ENCODE measurements at places on chromosomes 1 and 21.

- DNase-seq, result no peak
Measured at GRCh38 chr21:27825035-27825434, 858.1 kb upstream of the ADAMTS5 start.

GRCh38 chr1:23581219-23581618 is 21.9 kb upstream of the ID3 start:
- DNase-seq, result no peak

DNA sequence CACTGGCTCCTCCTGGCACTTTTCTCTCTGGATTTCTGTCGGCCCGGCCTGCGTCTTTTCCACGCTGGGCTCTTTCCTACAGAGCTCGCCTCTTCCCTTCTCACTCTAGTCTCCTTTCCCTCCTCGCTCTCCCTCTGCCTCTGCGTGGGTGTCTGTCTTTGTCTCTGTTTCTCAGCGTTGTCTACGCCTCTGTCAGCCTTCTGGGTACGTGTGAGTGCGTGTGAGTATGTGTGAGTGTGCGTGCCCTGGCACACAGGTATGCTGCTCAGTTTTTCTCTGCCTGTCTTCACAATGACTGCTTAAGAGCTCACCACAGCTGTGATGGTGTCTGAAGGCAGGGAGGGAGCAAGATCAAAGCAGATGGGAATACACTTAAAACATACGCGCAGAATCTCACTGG is 77.7 kb downstream of the KIRREL1 start:
- DNase-seq, result no peak

GRCh38 chr1:176752505-176752904 is 289.5 kb downstream of the PAPPA2 start:
- no peak for DNase-seq

DNA sequence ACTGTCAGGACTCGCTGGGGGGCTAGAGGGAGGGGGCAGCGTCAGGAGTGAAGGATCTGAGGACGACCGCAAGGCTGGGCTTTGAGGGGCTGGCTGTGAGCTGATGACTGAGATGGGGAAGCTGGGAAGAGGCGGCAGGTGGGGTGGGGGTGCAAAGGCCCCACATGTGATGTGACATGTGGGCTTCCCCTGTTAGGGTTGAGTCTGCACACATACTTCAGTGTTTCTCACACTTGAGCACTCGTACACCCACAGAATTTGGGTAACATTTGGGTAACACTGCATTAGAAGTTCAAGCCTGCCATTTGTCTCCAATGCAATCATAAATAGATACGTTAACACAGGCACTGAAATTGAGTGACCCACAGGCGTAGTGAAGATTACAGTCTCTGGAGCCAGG is 16.2 kb downstream of the COL16A1 start:
- DNase-seq, result peak; percentile 40

- peak; percentile 77 for DNase-seq
Measured at GRCh38 chr1:26288311-26288941, 8.5 kb downstream of the SH3BGRL3 start.

DNA sequence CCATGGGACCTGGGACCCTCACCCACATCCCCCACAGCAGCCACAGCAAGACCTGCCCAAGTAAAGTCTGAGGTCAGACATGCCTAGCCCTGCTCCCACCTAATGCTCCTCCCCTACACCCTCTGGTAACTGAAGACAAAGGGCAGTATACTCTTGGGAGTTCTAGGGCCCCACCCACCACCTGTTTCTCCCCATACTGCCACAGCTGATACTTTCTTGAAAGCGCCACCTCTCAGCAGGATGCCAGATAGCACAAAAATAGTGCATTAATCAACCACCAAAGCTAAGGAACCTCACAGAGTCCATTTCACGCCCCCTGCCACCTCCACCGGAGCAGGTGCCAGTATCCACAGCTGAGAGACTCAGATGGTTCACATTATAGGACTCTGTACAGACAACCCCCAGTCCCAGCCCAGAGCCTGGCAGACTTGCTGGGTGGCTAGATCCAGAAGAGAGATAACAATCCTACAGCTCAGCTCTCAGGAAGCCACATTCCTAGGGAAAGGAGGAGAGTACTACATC is 238.1 kb downstream of the LRRC40 start:
- no peak for DNase-seq

DNA sequence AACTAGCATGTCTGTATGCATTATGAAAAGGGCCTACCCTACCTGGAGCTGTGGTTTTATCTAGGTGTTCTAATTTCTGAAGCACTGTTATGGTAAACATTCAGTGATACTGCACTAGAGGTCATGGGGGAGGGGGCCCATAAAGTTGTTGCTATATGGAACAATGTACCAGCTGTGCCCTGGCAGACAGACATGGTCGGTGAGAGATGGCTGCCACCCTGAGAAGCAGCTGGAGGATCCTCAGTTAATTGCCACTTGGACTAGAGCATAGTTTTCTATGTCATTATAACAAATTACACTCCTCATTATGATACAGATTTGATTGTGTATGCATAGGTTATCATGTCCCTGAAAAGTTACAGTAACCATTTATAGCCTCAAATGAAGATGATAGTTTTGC is 45.4 kb downstream of the ILDR2 start:
- no peak for DNase-seq

DNA sequence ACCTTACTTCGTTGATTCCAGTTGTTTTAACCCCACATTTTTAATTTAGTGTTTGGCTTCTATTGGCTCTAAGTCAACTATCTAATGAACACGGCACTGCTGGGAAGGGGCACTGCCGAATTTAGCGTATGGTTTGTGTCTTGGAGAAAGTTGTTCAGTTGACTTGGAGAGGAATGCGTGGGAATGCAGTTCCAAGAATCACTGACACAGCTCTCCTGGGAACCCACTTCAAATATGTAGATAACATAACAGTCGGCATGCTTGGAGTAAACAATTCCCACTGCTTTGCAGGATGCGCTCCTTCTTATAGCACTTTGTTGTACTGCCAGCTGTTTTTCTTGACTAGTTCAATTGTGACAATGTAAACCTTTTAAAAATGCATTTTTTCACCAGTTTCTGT is 104.3 kb downstream of the RYR2 start:
- DNase-seq, result no peak

DNA sequence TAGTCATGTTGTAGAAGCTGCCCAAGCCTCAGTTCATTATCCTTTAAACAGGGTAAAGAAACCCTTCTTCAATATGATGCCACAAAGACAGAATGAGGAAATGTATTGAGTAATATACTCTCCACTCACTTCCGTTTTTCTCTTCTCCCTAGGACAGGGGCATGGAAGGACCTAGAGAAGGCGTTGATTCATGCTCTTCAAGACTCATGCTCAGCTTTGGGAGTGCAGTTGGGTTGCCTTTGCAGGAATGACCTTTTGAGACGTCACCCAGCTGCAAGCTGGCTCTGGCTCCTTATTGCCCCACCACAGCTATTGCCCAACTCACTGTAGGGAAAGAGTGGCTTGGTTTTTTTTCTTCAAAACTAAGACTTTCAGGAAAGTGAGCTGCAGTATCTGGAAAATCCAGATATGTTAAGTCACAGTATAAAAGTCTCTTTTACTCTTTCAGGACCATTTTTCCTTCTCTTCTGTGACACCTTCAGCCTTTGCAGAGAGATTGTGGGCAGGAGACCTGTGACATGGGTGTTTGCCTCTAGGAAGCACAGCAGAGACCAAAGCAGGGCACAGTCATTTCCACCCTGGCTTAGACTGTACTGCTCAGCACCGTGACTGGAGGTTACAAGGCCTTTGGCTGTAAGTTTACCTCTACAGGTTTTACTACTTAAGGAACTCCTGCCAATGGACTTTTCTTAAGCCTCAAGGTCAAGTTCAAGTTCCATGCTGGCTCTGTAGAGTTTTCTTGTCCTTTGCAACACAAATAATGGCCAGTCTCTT is 39.5 kb downstream of the XCL2 start:
- DNase-seq, result no peak

GRCh38 chr1:174999936-175000696 is at the start of gene CACYBP:
TSS of gene CACYBP (plus strand) at chr1:174999947. CDS start at chr1:175000181, 234 bp downstream.
- DNase-seq, result no peak

GRCh38 chr1:165495858-165496205 is 48.0 kb upstream of the LRRC52 start:
- no peak for DNase-seq

GRCh38 chr21:39307466-39307865 is 6.0 kb downstream of the BRWD1 start:
- DNase-seq, result no peak

- peak; percentile 59 for DNase-seq
Measured at GRCh38 chr1:236759252-236759859, 35.7 kb upstream of the MTR start.

GRCh38 chr1:186577216-186577615 is 103.0 kb downstream of the PTGS2 start:
- no peak for DNase-seq

DNA sequence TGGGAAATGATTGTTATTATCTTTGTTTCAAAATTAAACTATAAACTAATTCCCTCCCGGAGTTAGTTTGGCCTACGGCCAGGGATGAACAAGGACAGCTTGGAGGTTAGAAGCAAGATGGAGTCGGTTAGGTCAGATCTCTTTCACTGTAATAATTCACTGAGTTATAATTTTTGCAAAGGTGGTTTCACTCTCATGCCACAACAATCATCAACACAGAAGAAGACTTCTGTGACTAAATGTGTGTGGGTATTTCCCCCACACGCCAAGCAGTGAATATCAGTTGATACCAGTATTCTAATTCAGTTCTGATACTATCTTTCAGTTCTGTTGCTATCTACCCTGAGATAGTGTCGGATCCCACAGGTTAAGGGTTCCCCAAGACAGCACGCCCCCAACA is 215.1 kb downstream of the S1PR1 start:
- no peak for DNase-seq

DNA sequence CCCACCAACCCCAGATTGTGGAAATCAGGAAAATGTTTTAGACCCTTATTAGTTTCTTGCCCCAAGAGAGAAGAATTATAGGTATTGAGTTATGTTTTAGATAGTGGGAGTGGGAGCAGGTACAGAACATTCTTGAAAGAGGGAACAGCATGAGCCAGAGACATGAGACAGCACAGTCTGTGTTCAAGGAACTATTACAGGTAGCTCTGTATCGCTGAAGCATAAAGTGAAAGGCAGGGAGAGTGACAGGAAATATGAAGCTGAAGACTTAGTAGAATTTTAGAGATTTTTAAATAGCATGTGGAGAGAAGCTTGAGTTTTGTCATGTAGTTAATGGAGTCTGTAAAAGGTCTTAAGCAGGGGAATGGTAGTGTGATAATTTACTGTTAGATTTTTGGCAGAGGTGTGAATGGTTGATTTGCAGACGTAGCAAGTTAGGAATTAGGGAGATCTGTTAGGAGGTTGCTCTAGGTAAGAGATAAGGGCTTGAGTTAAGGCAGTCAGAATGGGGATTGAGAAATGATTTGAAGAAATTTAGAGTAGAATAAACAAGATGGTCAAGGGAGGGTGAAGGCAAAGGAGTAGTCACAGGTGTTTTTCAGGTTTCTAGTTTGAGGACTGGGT is 11.6 kb downstream of the SUCO start:
- DNase-seq, result no peak

- no peak for DNase-seq
Measured at GRCh38 chr1:29584776-29585175, 348.5 kb downstream of the PTPRU start.

DNA sequence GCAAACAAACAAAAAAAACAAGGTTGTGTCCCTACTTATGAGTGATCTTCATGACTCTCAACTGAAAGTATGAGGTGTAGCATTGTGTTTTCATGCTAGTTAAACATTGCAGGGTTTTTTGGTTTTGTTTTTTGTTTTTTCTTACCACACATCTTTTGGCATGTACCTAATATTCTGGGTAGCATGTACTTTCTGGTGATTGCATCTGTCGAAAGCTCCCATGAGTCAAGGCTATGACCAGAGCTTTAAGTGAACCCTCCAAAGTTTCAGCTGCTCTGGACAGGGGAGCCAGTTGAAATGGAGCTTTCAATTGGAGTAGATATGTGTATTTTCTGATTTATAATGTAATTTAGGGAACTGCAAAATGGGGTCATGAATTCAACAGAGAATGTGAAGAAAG is 115.5 kb downstream of the KCNK2 start:
- no peak for DNase-seq

- no peak for DNase-seq
Measured at GRCh38 chr1:155893389-155894142, 17.6 kb downstream of the RIT1 start.

DNA sequence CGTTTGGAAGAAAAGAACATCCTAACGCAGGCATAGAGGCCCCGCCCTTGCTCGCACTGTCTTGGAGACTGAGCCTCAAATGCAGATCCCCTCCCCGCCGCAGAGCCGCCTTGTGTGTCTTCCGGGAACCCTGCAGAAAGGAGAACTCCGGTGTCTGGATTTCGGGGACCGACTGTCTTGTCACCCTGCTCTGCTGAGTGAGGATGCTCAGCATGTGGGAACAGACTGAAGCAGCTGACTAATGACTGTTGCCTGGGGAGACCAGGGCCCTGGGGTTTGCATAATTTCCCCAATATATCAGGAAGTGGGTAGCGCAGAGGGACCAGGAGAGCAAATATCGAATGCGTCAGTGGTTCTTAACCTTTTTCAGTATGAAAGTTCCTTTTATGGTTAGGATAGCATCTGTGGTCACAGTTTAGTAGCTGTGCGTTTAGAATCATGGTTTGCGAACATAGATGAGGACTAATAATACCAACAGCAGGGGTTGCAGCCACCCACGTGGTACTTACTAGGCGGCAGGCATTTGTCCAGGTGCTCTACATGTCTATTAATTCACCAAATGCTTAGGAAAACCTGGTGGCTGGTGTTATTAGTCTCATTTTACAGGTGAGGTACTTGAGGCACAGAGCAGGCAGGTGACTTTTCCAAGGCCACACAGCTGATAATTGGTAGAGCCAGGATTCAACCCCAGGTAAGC is 14.3 kb downstream of the GPR137B start:
- peak; percentile 84 for DNase-seq

- no peak for DNase-seq
Measured at GRCh38 chr1:20095564-20096434, 23.5 kb downstream of the PLA2G2D start.

DNA sequence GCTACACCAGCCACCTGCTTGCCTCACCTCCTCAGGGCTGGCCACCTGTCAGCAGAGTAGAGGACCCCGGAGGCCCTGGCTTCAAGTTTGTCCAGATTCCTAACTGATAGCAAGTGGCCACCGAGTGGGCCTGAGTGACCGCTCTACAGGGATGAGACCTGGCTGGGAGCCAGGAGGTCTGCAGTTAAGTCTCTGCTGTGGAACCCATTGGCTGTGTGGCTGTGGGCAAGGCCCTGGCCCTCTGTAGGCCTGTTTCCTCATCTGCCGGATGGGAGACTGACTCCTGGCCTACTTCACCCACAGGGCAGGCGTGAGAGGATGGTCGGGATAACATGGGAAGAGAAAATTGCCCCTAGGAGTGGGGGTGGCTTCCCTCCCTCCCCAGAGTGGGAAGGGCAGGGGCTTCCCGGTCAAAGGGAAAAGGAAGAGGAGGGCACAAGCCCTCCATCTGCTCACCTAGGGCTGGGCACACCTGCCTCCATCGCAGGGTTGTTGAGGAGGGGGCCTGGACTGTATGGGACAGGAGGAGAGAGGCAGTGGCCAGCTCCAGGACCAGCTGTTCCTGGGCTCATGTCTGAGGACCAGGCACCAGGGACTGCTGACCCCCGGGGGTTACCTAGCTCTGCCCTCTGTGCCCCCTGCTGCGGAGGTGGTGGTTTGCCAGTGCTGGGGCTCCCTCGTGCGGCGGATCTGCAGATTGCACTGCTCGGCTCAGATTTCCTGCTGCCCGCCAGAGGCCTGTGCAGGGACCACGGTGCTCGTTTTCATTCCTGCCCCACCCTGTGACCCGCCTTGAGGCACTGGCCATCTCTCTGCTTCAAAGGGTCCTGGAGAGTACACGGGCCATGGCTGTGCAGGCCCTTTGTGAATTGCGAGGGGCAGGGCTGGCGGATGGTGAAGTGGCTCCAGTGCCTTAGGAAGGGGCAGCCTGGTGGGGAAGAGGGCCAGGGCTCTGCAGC is 9.1 kb upstream of the MTFR1L start:
- DNase-seq, result peak; percentile 84

- DNase-seq, result no peak
Measured at GRCh38 chr1:53401813-53402745, 57.1 kb upstream of the DMRTB1 start.
